A549 treated with RU486 at 1 μM for 4 hours (cell line): ENCODE measurements at places on chromosomes 1 and 21. TPM values are rescaled to one million over a fixed set of nuclear protein-coding genes. Genes with fewer than 3 reads are reported as not detected.

Gene TMEM82
- not detected in 5 replicates for total RNA-seq

Gene C1orf105
- total RNA-seq: not detected in 5 replicates

Gene DCAF6
- 21.5 to 31.2 TPM (median 26.0 TPM) in 5 replicates for total RNA-seq

Gene CD52
- not detected in 5 replicates for total RNA-seq

Gene PMVK
- 34.6 to 44.3 TPM (median 42.0 TPM) in 5 replicates for total RNA-seq

Gene PITHD1
- total RNA-seq: 31.0 to 42.0 TPM (median 38.2 TPM) in 5 replicates
